ENCODE measurements at places on chromosomes 13 and 19. TPM values are rescaled to one million over a fixed set of nuclear protein-coding genes. Genes with fewer than 3 reads are reported as not detected.

GRCh38 chr13:45821811-45822210 is 29.7 kb downstream of the SIAH3 start:
- DNase-seq, result no peak
- no peaks in the 10 kb centered on the region for H3K4me1 ChIP-seq
- no peak overlapping the region for H3K4me3 ChIP-seq
- no peaks in the 10 kb centered on the region for H3K36me3 ChIP-seq
- no peak overlapping the region for H3K27ac ChIP-seq

GRCh38 chr19:45464852-45465441 is 2.8 kb upstream of the FOSB start:
- H3K4me3 ChIP-seq, result no peak overlapping the region
- DNase-seq, result no peak
- no peak overlapping the region for H3K27ac ChIP-seq
- H3K36me3 ChIP-seq, result no peaks in the 10 kb centered on the region
- H3K4me1 ChIP-seq, result peaks cover 5% of the 10 kb centered on the region
- H3K27me3 ChIP-seq, result no peaks in the 10 kb centered on the region

- no peak for DNase-seq
- no peak overlapping the region for H3K4me3 ChIP-seq
- no peaks in the 10 kb centered on the region for H3K36me3 ChIP-seq
- H3K27me3 ChIP-seq, result no peaks in the 10 kb centered on the region
- no peaks in the 10 kb centered on the region for H3K4me1 ChIP-seq
- no peak overlapping the region for H3K27ac ChIP-seq
These were observed 5.8 kb upstream of the KBTBD7 start for GRCh38 chr13:41200126-41200525.

DNA sequence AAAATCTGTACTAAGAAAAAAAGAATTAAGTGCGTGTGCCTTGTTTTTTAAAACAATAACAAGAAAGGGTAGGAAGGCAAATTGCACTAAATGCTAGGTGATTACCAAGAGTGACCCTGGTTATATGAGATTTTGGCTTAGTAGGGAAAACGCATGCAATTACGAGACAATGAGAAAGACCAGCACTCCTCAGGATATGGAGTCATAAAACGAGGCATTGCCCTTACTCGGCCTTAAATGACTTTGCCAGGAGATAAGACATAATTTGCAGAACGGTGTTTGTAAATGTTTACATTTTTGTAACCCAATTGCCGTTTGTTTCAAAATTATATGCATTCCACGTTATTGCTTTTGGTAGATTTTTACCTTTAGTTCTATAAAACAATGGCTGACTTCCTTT is 179.8 kb downstream of the RBM26 start:
- H3K36me3 ChIP-seq, result no peaks in the 10 kb centered on the region
- no peaks in the 10 kb centered on the region for H3K4me1 ChIP-seq
- no peak for DNase-seq
- no peaks in the 10 kb centered on the region for H3K27me3 ChIP-seq

GNG14 gene
- total RNA-seq, result not detected

Measured in breast epithelium (tissue), 4 donors.